ENCODE measurements at places on chromosomes 16 and 17. TPM values are rescaled to one million over a fixed set of nuclear protein-coding genes. Genes with fewer than 3 reads are reported as not detected.

IRX6 gene
- total RNA-seq = 2.1 TPM

DNA sequence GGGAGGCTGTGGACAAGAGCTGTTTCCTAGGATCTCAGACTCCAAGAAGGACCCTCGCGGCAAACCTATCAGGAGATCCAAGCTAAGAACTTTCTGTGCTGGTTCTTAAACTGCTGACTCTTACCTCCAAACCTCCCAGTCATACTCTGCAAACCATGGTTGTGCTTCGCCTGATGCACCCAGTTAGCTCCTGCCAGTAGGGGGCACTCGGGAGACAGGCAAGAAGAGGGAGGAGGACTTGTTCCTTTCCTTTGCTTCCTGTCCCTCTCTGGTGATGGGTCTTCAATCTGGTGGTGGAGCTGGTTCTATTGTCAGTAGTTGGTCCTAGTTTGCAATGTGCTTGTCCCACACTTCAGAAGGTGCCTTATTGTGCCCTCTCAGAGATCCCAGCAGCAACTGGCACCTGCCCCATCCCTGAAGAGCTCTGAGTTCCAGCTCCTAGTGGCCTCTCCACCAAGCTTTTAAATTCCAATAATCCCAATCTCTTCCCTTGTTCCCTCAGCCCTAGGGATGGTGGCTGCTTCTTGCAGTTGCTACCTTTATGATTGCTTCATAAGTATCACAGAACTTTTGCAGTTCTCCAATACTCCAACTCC, 113.5 kb upstream of the RPL38 start:
- no peaks in the 10 kb centered on the region for H3K36me3 ChIP-seq
- H3K4me3 ChIP-seq = no peak overlapping the region
- DNase-seq = no peak
- H3K27me3 ChIP-seq = no peaks in the 10 kb centered on the region
- H3K27ac ChIP-seq = no peak overlapping the region

DNA sequence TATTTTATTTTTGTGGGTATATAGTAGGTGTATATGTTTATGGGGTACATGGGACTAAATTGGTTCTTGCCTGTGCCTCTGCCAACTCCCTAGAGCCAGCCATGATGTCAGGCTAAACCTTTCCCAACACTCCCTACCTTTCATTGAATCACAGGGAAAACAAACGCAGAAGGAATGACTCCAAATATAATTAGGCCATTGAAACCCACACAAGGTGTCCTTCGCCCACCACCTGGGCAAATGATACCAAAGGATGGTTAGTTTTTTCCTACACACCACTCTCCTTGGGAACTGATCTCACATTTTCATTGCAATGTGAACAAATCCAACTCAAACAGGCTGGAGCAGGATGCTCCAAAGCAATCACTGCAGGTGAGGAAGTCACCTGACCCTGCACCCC, 27.5 kb downstream of the WSB1 start:
- H3K36me3 ChIP-seq = peaks cover 19% of the 10 kb centered on the region
- no peaks in the 10 kb centered on the region for H3K27me3 ChIP-seq
- DNase-seq = no peak
- no peak overlapping the region for H3K27ac ChIP-seq

DNA sequence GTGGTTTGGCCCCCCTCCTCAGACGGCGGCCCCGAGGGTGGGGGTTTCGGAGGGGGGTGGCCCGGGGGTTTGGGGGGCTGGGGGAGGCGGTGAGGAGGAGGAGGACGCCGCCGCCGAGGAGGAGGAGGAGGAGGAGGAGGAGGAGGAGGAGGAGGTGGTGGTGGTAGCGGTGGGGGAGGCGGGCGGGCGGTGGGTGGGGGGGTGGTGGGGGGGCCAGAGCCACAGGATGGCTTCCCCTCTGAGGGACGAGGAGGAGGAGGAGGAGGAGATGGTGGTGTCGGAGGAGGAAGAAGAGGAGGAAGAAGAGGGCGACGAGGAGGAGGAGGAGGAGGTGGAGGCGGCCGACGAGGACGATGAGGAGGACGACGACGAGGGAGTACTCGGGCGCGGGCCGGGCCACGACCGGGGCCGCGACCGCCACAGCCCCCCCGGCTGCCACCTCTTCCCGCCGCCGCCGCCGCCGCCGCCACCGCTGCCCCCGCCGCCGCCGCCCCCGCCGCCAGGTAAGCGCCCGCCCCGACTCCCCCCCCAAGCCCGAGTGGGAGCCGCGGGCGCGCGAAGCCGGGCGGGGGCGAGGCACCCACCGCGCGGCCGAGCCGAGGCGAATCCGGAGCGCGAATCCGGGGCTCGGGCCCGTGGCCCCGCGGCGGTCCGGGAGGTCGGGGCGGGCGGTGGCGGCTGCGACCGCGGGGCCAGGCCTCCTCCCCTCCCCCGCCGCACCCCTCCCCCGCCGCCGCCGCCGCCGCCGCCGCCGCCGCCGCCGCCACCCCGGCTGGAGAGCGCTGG, 3.8 kb upstream of the CHD3 start:
- H3K27ac ChIP-seq = peak overlapping the region; percentile 66
- DNase-seq = no peak
- peak overlapping the region; percentile 81 for H3K4me3 ChIP-seq

- H3K27me3 ChIP-seq = no peaks in the 10 kb centered on the region
- H3K4me3 ChIP-seq = peak overlapping the region; percentile 61
Measured at GRCh38 chr17:332558-333322, 19.9 kb downstream of the RPH3AL start.

KRTAP2-3 gene
- total RNA-seq = not detected

MINK1 gene
- 20.6 TPM for total RNA-seq

GRCh38 chr17:79983456-79983855, 52.2 kb downstream of the TBC1D16 start:
- no peak overlapping the region for H3K27ac ChIP-seq
- no peaks in the 10 kb centered on the region for H3K4me1 ChIP-seq
- H3K36me3 ChIP-seq = no peaks in the 10 kb centered on the region
- peak; percentile 19 for DNase-seq
- H3K27me3 ChIP-seq = peaks cover 6% of the 10 kb centered on the region
- no peak overlapping the region for H3K4me3 ChIP-seq

TOB1 gene
- total RNA-seq = 155 TPM

KCNH6 gene
- not detected for total RNA-seq

- DNase-seq = no peak
- no peak overlapping the region for H3K4me3 ChIP-seq
- H3K4me1 ChIP-seq = peaks cover 31% of the 10 kb centered on the region
- no peaks in the 10 kb centered on the region for H3K27me3 ChIP-seq
Measured at GRCh38 chr17:64278614-64279013, 15.6 kb upstream of the TEX2 start.

DNA sequence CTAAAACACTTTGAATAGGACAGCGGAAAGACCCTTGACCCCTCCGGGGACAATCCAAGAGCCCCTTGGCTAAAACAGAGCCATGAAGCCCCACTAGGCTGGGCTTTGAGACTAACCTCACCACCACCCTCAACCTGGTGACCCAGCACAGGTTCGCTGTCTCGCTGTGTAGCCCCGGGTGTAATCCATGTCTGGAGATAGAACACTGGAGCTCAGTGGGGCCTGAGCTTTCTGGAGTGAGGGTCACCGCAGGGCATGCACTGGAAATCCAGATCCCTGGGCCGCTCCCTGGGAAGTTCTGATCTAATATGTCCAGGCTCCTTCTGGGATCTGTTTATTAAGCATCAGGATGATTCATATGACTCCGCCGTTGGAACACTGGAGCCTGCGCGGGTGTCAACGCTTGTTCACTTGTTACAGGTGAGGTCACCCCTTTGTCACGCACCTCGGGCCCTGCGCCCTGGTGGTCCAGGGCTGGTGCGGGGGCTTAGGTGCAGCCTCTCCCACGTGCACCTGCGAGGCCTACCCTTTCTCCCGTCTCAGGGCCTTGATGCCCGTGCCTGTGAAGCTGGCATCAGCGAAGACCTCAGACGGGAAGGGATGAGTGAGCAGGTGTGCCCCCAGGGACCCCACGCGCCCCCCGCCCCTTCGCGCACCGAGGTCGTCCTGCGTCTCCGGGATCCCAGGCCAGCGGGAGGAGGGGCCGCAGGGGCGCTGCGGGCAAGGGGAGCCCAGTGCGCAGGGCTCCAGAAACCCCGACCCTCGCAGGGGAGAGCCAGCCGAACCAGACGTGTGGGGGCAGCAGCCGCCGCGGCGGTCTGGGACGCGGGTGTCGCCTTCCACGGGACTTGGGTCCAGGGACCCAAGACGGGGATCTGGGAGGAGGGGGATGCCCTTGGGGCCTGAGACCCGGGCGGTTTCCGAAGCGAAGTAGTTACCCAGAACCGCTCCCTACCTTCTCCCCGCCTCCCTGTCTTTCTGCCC, 224.1 kb upstream of the FOXF1 start:
- no peaks in the 10 kb centered on the region for H3K4me1 ChIP-seq
- peaks cover 25% of the 10 kb centered on the region for H3K27me3 ChIP-seq
- no peaks in the 10 kb centered on the region for H3K36me3 ChIP-seq
- H3K4me3 ChIP-seq = no peak overlapping the region

DNA sequence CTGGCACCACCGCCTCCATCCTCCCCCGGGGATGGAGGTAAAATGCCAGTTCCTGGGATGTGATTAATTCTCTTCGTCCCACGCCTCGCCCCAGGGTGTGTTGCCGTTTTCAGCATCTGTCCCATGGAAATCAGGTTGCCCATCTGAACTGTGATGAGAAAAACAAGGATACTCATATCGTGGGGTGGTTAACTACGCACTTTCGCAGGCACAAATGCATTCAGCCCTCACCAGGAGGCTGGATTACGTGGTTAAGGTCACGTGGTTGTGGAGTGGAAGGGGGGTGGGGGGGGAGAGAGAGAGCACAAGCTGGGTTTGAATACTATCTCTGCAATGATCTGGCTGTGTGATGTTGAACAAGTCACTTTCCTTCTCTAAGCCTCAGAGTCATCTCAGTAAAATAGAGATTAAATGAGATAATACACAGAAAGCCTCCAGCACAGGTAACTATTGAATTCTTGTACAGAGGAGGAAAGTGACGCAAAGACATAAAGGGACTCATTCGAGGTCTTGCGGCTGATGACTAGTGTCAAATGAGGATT, 74.7 kb downstream of the BMERB1 start:
- H3K27me3 ChIP-seq = no peaks in the 10 kb centered on the region
- no peak overlapping the region for H3K27ac ChIP-seq
- H3K4me3 ChIP-seq = no peak overlapping the region
- H3K4me1 ChIP-seq = peaks cover 10% of the 10 kb centered on the region

DNA sequence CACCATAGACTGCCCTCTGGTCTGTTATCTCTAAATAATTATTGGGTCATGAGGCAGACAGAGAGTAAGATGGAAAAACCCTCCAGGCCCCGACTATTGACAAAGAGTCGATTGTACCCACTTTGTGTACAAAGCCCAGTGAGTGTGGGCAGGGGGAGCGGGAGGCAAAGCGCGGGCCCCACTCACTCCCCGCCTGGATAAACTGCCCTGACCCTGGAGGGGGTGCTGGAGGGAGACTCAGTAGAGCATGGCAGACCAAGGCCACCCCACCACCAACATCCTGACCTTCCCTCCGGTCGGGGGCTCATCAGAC, 11.2 kb upstream of the CPSF4L start:
- no peak overlapping the region for H3K27ac ChIP-seq
- no peaks in the 10 kb centered on the region for H3K4me1 ChIP-seq
- H3K4me3 ChIP-seq = no peak overlapping the region
- H3K27me3 ChIP-seq = no peaks in the 10 kb centered on the region
- no peaks in the 10 kb centered on the region for H3K36me3 ChIP-seq

DNA sequence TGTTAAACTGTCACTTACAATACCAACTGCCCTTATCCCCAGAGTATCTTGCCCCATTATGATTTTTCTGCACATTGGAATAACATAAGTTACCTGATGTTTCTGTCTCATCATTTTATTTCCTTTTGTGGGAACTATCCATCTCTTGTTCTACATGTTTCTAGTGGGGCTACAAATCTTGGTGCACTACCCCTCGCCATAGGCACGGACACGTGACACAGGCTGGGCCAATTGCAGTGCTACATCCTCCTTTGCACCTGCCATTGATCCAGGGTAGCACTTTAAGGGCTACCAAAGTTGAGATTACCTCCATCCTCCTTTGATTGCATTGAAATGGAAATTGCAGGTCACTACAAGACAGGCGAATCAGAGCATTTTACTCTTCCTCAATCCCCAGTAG, 14.2 kb upstream of the SYT17 start:
- H3K4me1 ChIP-seq = no peaks in the 10 kb centered on the region
- no peaks in the 10 kb centered on the region for H3K36me3 ChIP-seq
- no peaks in the 10 kb centered on the region for H3K27me3 ChIP-seq
- H3K27ac ChIP-seq = no peak overlapping the region
- DNase-seq = no peak
- H3K4me3 ChIP-seq = no peak overlapping the region

FADS6 gene
- total RNA-seq = not detected

GRCh38 chr16:22646948-22647556, 136.4 kb downstream of the NPIPB5 start:
- no peak for DNase-seq
- H3K27me3 ChIP-seq = peaks cover 15% of the 10 kb centered on the region
- H3K36me3 ChIP-seq = no peaks in the 10 kb centered on the region
- H3K4me1 ChIP-seq = no peaks in the 10 kb centered on the region
- no peak overlapping the region for H3K4me3 ChIP-seq

PRAC2 gene
- total RNA-seq = not detected

KRT31 gene
- total RNA-seq = 0.38 TPM

DNA sequence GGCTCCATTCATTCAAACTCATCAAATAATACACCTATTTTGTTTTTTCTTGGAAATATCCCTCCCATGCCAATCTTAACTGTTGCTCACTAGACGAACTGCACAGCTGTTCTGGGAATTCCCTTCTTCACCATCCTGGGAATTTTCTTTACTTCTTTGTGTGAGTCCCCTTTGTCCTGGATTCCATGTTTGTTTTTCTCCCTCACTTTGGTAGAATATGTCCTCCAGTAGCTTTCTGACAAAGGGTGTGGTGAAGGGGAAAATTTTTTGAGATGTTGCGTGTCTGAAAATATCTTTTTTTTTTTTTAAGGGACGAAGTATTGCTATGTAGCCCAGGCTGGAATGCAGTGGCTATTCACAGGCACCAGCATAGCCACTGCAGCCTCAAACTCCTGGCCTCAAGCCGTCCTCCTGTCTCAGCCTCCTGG, 17.2 kb upstream of the UTP6 start:
- no peaks in the 10 kb centered on the region for H3K4me1 ChIP-seq
- no peaks in the 10 kb centered on the region for H3K36me3 ChIP-seq
- no peak overlapping the region for H3K27ac ChIP-seq
- no peaks in the 10 kb centered on the region for H3K27me3 ChIP-seq
- no peak overlapping the region for H3K4me3 ChIP-seq

CACNG1 gene
- total RNA-seq = 36.9 TPM

- H3K27ac ChIP-seq = no peak overlapping the region
- no peaks in the 10 kb centered on the region for H3K4me1 ChIP-seq
- H3K4me3 ChIP-seq = no peak overlapping the region
- H3K27me3 ChIP-seq = no peaks in the 10 kb centered on the region
Measured at GRCh38 chr17:8479431-8479947, 43.8 kb downstream of the NDEL1 start.

GRCh38 chr17:10337976-10338375, 34.8 kb downstream of the MYH13 start:
- no peaks in the 10 kb centered on the region for H3K4me1 ChIP-seq
- H3K27me3 ChIP-seq = no peaks in the 10 kb centered on the region
- no peak overlapping the region for H3K4me3 ChIP-seq
- no peak for DNase-seq
- no peak overlapping the region for H3K27ac ChIP-seq

- H3K27me3 ChIP-seq = no peaks in the 10 kb centered on the region
- H3K27ac ChIP-seq = no peak overlapping the region
- DNase-seq = no peak
Measured at GRCh38 chr17:1231456-1231855, 38.8 kb upstream of the BHLHA9 start.

ZBTB4 gene
- 40.6 TPM for total RNA-seq

ELMO3 gene
- 0.55 TPM for total RNA-seq

SLC5A10 gene
- total RNA-seq = not detected

GRCh38 chr17:7862692-7863437, 5.1 kb downstream of the CYB5D1 start:
- H3K36me3 ChIP-seq = peaks cover 3% of the 10 kb centered on the region
- peaks cover 12% of the 10 kb centered on the region for H3K4me1 ChIP-seq
- H3K27ac ChIP-seq = no peak overlapping the region
- H3K4me3 ChIP-seq = no peak overlapping the region
- DNase-seq = no peak

Data from psoas muscle (tissue), 8 donors.